Activated naive CD8-positive, alpha-beta T cell treated with anti-CD3 and anti-CD28 coated beads, Interleukin-2, amount 10 ng/mL, durations not matched to agents 7 days and 5 days (primary cell): ENCODE measurements at places on chromosomes 4 and X.

GRCh38 chrX:86047174-86047935 is at the start of gene CHM:
Gene CHM (minus strand): TSS chrX:86047558. CDS start chrX:86047532, 26 bp downstream.
- peak; percentile 49 for DNase-seq
- H3K36me3 ChIP-seq: peaks cover 1% of the 10 kb centered on the region
- no peak within 1 kb of the TSS for H3K27ac ChIP-seq
- peaks cover 5% of the 10 kb centered on the region for H3K27me3 ChIP-seq
- peaks cover 3% of the 10 kb centered on the region for H3K4me1 ChIP-seq

- H3K27me3 ChIP-seq: no peaks in the 10 kb centered on the region
- no peak overlapping the region for H3K27ac ChIP-seq
- no peaks in the 10 kb centered on the region for H3K4me1 ChIP-seq
- no peak overlapping the region for H3K4me3 ChIP-seq
Measured at GRCh38 chr4:19033816-19034733, 1012.5 kb upstream of the LCORL start.

DNA sequence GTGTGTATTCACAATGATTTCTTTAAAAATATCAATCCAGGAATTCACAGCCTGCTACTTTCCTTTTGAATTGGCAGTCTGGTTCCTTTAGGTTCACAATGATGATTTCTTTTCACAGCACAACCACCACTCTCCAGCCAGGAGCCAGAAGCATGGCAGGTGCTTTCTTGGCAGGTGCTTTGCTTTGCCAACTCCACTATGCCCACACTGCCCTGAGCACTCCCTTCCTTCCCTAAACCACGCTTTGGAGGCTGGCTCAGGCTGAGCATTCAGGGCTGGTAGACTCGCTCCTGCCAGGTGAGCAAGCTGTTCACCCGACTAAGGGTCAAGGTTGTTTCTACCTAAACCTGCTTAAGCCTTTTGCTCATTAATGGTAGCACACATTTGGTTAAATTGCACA is 184.5 kb downstream of the SH3KBP1 start:
- no peak overlapping the region for H3K27ac ChIP-seq
- no peaks in the 10 kb centered on the region for H3K27me3 ChIP-seq
- H3K4me1 ChIP-seq: peaks cover 13% of the 10 kb centered on the region
- no peak for DNase-seq
- no peak overlapping the region for H3K4me3 ChIP-seq

GRCh38 chrX:542179-542578 is 88.4 kb upstream of the SHOX start:
- no peak for DNase-seq
- H3K4me1 ChIP-seq: no peaks in the 10 kb centered on the region
- H3K36me3 ChIP-seq: no peaks in the 10 kb centered on the region
- H3K4me3 ChIP-seq: no peak overlapping the region

GRCh38 chr4:6655924-6656323 is 15.4 kb downstream of the MRFAP1 start:
- peaks cover 20% of the 10 kb centered on the region for H3K27me3 ChIP-seq
- DNase-seq: no peak
- H3K36me3 ChIP-seq: no peaks in the 10 kb centered on the region

- no peak overlapping the region for H3K27ac ChIP-seq
- H3K4me3 ChIP-seq: no peak overlapping the region
- no peak for DNase-seq
- no peaks in the 10 kb centered on the region for H3K4me1 ChIP-seq
Measured at GRCh38 chrX:22950269-22951266, 49.2 kb upstream of the DDX53 start.

DNA sequence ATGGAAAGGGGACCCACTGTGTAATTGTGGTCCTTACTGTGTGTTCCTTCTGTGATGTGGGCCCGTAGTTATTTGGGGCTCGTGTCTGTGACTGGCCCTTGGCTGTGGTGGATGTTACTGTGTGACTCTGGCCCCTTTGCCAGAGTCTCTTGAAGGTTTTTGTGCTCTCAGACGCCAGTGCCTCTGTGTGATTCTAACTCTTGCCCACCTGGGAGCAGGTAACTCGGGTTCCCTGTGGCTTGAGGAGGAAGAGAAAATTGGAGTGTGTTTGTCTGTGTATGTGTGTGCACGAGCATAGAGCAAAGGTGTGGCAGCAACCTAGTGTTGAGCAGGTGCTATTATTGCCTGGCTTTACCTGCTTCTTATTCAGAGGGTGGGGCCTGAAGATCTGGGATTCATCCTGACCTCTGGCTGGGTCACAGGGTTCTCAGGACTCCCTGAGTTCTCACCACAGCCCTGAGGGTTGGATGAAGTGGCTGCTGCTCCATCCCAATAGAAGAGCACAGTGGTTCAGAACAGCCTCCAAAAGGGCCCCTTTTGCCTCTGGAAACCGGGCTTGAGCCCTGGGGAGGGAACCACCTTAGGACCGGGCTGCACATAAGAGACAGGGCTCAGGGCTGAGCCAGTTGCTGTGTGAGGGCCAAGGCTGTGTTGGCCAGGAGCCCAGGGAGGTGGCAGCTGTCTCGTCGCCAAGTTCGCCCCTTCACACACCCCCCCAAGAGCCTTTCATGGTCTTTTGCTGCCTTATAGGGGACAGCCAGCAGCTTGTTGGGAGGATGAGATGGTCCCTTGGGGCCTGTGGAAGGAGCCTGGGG is 1.3 kb downstream of the RBM10 start:
- peaks cover 16% of the 10 kb centered on the region for H3K4me1 ChIP-seq
- no peak for DNase-seq
- H3K36me3 ChIP-seq: peaks cover 26% of the 10 kb centered on the region
- peak overlapping the region; percentile 95 for H3K4me3 ChIP-seq
- no peaks in the 10 kb centered on the region for H3K27me3 ChIP-seq

DNA sequence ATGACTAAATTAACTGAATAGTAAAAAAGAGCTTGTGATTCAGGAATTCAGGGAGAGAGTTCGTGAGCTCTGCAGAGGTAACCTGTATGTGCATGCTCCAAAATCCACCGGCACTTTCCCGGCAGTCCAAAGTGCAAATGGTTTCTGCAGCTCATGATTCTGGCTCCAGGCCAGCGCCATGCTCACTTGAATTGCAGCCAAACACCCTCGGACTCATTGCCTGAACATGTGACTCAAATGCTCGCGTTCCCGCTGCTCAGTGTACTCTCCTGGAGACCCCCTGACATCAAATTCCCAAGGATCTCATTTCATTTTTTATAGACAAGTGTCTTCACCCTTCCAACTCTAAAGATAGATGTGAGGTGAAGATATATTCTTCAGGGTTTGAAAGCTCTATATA is 44.1 kb upstream of the SH3RF1 start:
- H3K27me3 ChIP-seq: peaks cover 4% of the 10 kb centered on the region
- H3K4me3 ChIP-seq: no peak overlapping the region
- H3K27ac ChIP-seq: no peak overlapping the region
- no peak for DNase-seq

DNA sequence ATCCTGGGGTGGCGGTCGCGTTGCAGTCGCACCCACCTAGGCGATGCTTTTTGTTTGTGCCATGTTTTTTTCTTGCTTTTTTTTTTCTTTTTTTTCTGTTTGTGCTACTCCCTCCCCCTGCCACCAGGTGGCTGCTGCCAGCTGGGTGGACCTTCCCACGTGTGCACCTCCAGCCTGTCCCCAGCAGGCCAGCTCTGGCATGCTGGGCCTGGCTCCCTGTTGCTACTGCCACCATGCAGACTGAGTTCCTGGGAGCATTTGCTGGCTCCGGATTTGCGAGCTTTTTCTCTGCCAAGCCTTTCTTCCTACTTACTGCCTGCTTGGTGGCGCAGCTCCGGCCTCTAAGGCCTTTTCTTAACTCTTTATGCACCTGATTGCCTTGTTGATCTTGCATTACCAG is 161.2 kb upstream of the WDFY3 start:
- H3K27ac ChIP-seq: no peak overlapping the region
- H3K4me3 ChIP-seq: no peak overlapping the region
- no peaks in the 10 kb centered on the region for H3K27me3 ChIP-seq
- H3K4me1 ChIP-seq: no peaks in the 10 kb centered on the region
- no peak for DNase-seq
- no peaks in the 10 kb centered on the region for H3K36me3 ChIP-seq

DNA sequence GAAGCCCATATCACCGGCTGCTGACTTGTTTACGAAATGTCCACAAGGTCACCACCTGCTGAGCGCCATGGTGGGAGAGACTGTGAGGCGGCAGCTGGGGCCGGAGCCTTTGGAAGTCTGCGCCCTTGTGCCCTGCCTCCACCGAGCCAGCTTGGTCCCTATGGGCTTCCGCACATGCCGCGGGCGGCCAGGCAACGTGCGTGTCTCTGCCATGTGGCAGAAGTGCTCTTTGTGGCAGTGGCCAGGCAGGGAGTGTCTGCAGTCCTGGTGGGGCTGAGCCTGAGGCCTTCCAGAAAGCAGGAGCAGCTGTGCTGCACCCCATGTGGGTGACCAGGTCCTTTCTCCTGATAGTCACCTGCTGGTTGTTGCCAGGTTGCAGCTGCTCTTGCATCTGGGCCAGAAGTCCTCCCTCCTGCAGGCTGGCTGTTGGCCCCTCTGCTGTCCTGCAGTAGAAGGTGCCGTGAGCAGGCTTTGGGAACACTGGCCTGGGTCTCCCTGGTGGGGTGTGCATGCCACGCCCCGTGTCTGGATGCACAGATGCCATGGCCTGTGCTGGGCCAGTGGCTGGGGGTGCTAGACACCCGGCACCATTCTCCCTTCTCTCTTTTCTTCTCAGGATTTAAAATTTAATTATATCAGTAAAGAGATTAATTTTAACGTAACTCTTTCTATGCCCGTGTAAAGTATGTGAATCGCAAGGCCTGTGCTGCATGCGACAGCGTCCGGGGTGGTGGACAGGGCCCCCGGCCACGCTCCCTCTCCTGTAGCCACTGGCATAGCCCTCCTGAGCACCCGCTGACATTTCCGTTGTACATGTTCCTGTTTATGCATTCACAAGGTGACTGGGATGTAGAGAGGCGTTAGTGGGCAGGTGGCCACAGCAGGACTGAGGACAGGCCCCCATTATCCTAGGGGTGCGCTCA is 8.7 kb upstream of the MSANTD1 start:
- DNase-seq: no peak
- no peak overlapping the region for H3K4me3 ChIP-seq
- peaks cover 2% of the 10 kb centered on the region for H3K36me3 ChIP-seq
- H3K27ac ChIP-seq: no peak overlapping the region

- no peaks in the 10 kb centered on the region for H3K36me3 ChIP-seq
- no peaks in the 10 kb centered on the region for H3K4me1 ChIP-seq
- H3K27me3 ChIP-seq: no peaks in the 10 kb centered on the region
- H3K27ac ChIP-seq: no peak overlapping the region
- no peak overlapping the region for H3K4me3 ChIP-seq
- no peak for DNase-seq
Measured at GRCh38 chr4:91470671-91471070, 833.1 kb upstream of the GRID2 start.

GRCh38 chr4:154158361-154159155 is 333.0 kb downstream of the DCHS2 start:
- no peak overlapping the region for H3K27ac ChIP-seq
- H3K36me3 ChIP-seq: no peaks in the 10 kb centered on the region

GRCh38 chr4:67465032-67465762 is 80.1 kb downstream of the CENPC start:
- no peak overlapping the region for H3K4me3 ChIP-seq
- H3K27ac ChIP-seq: no peak overlapping the region
- no peak for DNase-seq
- H3K36me3 ChIP-seq: peaks cover 23% of the 10 kb centered on the region
- H3K27me3 ChIP-seq: no peaks in the 10 kb centered on the region

GRCh38 chr4:110099638-110100037 is 98.8 kb downstream of the ELOVL6 start:
- DNase-seq: no peak
- no peaks in the 10 kb centered on the region for H3K27me3 ChIP-seq
- no peak overlapping the region for H3K4me3 ChIP-seq
- no peak overlapping the region for H3K27ac ChIP-seq
- H3K4me1 ChIP-seq: peaks cover 3% of the 10 kb centered on the region
- H3K36me3 ChIP-seq: peaks cover 10% of the 10 kb centered on the region

- DNase-seq: no peak
- H3K27me3 ChIP-seq: no peaks in the 10 kb centered on the region
Measured at GRCh38 chr4:114464726-114465272, 133.8 kb upstream of the UGT8 start.

GRCh38 chr4:3372933-3373465 is 68.8 kb upstream of the HGFAC start:
- H3K4me1 ChIP-seq: peaks cover 20% of the 10 kb centered on the region
- no peak overlapping the region for H3K27ac ChIP-seq
- no peak overlapping the region for H3K4me3 ChIP-seq
- H3K27me3 ChIP-seq: peaks cover 31% of the 10 kb centered on the region
- H3K36me3 ChIP-seq: no peaks in the 10 kb centered on the region

- H3K4me1 ChIP-seq: peaks cover 19% of the 10 kb centered on the region
- H3K36me3 ChIP-seq: peaks cover 44% of the 10 kb centered on the region
- no peak overlapping the region for H3K4me3 ChIP-seq
- H3K27ac ChIP-seq: no peak overlapping the region
Measured at GRCh38 chr4:38123555-38123954, 163.4 kb downstream of the PTTG2 start.

GRCh38 chr4:19009881-19010280 is 988.3 kb upstream of the LCORL start:
- no peaks in the 10 kb centered on the region for H3K27me3 ChIP-seq
- no peaks in the 10 kb centered on the region for H3K4me1 ChIP-seq
- no peak overlapping the region for H3K4me3 ChIP-seq
- H3K36me3 ChIP-seq: no peaks in the 10 kb centered on the region
- H3K27ac ChIP-seq: no peak overlapping the region

DNA sequence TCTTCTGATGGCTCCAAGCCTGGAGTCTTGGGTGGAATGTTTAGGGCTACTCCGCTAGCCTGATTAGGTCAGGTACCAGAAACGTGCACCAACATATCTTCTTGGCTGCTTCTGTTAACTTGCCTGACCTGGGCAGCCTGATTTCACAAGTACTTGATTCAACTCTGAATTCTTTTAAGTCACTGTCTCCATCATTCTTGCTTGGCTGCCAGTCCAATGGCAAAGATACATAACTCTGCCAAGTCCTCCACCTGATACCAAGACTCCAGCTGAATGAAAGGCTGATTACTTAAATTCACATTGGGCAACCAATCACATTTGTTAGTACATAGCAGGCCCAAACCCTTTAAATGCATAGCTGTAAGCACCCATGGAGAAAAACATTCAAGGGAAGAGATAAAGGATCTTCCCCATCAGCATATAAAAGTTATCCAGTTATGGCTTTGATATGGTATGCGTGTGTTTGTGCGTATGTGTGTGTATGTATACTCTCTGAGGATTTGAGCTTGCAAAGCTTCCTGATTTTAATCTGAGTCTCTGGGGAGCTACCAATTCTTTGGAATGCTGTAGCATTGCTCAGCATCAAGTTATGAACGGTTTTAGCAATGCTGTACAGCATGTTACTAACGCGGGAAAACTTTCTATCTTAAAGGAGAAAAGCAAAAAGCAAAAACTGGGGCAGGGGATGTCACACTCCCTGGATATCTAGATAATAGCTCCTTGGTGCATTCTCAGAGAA is 917.2 kb downstream of the DMD start:
- no peaks in the 10 kb centered on the region for H3K36me3 ChIP-seq
- H3K27me3 ChIP-seq: no peaks in the 10 kb centered on the region
- no peak for DNase-seq
- H3K4me3 ChIP-seq: no peak overlapping the region

- no peaks in the 10 kb centered on the region for H3K4me1 ChIP-seq
- H3K27ac ChIP-seq: no peak overlapping the region
- no peaks in the 10 kb centered on the region for H3K36me3 ChIP-seq
- H3K4me3 ChIP-seq: no peak overlapping the region
Measured at GRCh38 chrX:16970977-16971376, 24.5 kb downstream of the REPS2 start.

GRCh38 chr4:182741914-182742313 is 175.3 kb downstream of the DCTD start:
- no peaks in the 10 kb centered on the region for H3K27me3 ChIP-seq
- no peak overlapping the region for H3K27ac ChIP-seq
- H3K4me3 ChIP-seq: no peak overlapping the region
